ENCODE measurements at places on chromosomes 2 and 18.

DNA sequence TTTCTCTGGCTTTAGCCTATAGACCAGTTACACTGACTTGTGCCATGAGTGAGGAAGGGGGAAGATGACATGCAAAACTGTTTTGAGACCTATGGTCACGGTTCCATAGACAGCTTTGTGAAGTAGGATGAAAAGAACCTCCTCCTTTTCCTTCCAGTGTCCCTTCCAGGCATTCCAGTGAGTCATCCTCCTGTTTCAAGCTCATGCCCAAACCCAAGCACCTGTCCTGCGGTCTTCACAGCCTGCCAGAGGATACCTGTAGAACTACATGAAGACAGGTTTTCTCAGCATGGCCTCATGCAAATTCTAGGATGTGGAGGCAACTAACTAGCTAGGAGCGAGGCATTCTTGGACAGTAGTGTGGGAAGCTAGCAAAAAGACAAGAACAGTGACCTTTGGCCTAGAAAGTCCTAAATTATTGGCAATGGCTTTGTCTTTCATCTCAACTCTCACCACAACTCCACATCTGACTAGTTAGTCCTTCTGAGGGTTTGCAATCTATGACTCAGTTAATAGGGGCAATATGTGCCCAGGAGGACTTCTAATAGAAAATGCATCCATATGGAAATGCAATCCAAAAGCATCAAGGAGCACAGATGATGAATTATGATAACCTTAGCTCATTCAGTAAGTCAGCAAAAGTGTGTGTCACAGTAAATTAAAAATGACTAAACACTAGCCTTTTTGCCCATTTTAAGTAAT lies 154.7 kb downstream of the RBM43 start:
- DNase-seq = no peak

DNA sequence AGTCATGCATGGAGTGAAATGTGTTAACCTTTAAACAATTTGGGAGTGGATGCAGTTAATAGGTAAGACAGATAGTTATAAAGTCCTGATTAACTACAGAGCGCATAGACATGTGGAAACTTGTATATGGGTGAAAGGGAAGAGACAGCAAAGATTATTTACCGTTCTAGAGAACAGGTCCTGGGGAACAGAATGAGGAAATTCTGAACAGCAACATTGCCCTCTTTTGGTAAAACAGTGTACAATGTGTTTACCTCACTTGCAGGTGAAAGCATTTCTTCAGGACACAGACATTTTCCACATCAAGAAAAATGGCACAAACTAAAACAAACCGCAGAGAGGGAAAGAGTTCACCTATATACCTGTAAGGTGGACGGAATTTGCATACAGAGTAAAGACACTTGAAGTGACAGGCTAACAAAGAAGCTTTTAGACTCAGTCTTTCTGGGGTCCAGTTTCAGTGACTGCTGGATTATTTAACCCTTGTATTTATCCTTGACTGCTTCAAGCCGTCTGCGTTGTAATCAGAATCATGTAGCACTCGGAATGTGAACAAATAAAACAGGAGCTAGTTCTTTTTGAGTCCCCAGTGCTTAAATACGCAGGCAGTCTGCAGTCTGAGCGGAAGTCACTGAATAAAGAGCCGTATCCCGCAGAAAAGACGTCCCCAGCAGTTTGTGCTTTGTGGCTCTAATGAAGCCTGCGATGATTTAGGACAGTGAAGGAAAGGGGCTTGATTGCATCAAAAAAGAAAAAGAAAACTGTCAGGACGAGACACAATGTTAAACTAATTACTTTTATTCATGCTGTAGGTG lies 364.8 kb upstream of the GALNT5 start:
- DNase-seq = no peak

DNA sequence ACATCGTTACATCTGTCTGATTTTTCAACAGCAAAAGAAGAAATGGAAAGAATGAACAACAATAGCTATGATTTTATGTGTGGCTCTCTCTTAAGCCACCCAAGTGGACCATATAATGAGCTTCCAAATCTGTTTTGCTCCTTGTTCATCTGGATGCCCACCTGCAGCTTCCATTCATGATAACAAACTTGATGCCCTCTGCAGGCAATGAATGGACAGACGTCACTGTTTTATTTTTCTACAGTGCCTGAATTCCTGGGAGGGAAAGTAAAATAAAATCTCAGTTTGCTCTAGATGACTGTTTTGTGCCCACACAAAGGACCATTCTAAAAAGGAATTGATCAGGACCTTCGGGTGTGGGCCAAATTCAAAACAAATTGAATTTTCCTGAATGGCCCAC lies 5.0 kb downstream of the MREG start:
- no peak for DNase-seq

DNA sequence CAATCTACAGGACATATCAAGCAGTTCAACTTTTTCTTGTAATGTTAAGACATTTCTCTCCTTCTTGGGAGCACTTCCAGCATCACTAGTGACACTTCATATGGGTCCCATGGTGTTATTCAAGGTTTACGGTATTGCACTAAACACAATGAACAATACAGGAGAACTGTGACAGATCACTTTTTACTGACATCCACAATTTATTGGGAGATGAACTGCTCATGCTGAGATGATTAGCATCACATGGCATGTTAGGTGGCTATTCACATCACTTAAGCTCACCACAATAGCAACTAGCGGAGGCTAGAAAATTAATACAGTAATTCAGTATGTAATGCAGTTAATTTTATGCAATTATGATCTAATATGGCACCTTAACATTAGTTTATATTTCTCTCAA lies 264.4 kb downstream of the ERBB4 start:
- no peak for DNase-seq

DNA sequence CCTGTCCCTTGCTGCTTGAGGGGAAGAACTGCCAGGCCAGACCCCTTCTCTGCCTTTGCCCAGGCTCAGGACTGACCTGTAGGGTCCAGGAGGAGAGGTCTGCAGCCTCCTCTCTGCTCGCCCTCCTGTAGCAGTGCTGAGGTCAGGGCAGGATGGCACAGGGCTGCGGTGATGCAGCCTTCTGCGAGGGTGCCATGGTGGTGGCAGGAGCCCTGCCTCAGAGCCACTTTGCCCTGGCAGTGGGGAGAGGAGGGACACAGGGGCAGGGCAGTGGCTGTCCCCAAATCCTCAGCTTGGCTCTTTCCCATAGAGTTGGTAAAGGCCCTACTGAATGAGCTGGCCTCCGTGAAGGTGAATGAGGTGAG lies 884 bp downstream of the PROM2 start:
- DNase-seq = no peak

- no peak for DNase-seq
Measured at GRCh38 chr2:134146620-134147019, 107.3 kb upstream of the MGAT5 start.

DNA sequence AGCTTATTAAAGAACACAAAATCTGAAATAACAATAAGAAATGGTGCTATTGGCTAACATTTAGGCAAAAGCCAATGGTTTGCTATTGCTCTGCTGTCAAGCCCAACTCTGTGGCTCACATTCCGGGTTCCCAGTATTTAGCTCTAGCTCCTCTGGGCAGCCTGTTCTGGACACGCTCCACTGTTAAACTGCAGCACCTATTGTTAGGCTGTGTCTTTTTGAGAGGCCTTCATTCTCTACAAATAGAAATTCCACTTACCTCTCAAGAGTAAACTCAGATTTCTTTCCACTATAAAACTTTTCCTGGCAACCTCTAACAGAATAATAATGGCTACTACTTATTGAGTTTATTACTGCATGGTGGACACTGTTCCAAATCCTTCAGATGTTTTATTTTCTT lies 3.7 kb upstream of the KLHL14 start:
- DNase-seq = no peak

- DNase-seq = no peak
Measured at GRCh38 chr2:3037196-3038194, 340.1 kb downstream of the EIPR1 start.

- DNase-seq = no peak
Measured at GRCh38 chr2:171723716-171724683, 36.7 kb downstream of the DYNC1I2 start.

DNA sequence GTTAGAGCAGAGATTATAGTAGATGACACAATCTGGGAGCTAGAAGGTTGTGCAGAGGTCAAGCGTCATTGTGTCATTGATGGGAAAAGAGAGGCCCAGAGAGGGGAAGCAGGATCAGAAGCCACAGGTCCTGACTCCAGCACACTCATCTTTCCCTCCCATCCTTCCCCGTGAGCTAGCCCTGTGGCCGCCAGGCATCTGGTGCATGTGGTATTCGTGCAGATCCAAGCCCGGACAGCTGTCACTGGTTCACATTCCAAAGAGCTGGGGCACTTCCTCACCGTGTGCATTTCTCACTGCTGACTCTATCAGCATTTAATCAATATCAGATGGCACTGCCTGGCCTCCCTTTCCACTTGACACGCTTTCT lies 94.1 kb upstream of the THOC1 start:
- no peak for DNase-seq

DNA sequence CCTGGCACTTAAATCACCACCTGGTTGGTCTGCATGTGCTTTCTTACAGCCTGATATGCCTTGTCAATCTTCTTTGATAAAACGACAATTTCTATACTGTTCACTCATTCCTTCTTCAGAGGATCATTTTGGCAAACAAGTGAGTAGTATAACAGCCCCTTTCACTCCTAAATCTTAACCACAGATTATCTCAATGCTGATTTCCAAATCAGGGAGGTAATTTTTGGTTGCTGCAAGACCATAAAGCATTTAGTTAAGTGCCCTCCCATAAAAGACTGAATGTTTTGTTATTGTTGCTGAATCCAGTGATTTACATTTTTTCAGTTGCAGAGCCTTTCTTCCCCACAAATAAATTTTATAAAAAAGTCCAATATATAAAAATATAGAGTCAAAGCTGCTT lies 129.2 kb upstream of the CYP26B1 start:
- no peak for DNase-seq

DNA sequence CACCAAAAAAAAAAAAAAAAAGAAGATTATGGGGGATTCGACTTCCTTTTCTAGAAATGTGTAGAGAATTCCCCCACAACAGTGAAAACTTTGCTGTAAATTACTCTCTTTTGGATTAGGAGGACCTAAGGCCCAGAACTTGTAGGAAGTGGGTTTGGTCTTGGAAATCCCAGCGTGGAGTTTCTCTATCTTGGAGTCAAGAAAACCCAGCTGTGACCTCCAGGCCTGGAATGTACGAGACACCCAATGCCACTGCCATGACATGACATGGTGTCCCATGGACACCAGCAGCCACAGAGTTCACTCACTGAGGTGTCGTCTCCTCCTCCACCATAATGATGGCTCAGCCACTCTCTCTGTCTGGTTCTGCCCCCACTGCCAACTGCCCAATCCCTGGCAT lies 202.3 kb downstream of the ALPK2 start:
- no peak for DNase-seq

DNA sequence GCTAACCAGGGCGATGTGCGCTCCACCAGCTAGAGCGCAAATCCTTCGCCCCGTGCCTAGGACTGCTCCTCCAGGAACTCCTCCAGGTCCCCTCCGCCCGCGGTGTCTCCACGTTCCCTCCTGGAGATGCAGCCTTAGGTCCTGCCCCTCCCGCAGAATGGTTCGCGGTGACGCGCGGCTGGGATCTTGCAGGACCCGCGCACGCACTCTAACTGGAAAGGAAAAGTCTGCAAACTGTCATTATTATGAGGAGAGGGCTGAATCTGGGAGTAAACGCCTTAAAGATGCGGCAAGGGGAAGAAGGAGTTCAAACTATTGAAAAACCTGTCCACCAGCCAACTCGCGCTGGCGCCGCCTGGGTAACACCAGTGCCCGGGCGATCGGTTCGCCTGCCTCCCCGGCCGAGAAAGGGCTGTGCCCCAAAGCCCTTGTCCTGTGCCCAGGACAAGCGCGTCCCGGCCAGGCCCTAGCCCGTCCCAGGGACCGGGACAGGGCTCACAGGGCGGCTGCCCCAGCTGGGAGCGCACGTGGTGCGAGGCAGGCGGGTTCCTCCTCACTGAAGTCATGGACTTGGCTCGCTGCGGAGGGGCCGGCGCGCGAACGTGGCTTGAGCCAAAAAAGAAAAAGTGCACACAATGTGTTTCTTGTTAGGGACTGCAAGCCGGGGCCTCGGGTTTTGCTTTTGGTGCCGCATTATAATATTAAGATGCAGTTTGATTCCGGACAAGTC lies 5.5 kb upstream of the ID2 start:
- DNase-seq = no peak

DNA sequence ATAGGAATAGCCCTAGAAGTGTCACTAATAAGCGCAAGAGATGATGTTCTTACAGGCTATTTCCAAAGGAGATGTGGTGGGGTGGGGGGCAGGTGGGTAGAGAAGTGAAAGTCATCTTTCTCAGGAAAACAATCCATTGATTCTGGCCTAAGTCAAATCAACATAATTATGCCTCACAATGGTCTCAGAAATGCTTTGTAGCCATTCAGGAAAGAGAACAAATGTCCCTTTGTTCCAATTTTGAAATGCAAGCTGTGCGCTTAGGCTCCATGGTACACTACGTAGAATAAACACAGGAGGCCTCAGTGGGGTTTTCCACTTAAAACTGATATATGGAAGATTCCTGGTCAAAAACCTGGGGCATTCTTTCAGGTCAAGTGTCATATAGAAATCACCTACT lies 529.9 kb upstream of the KLHL29 start:
- DNase-seq = no peak

DNA sequence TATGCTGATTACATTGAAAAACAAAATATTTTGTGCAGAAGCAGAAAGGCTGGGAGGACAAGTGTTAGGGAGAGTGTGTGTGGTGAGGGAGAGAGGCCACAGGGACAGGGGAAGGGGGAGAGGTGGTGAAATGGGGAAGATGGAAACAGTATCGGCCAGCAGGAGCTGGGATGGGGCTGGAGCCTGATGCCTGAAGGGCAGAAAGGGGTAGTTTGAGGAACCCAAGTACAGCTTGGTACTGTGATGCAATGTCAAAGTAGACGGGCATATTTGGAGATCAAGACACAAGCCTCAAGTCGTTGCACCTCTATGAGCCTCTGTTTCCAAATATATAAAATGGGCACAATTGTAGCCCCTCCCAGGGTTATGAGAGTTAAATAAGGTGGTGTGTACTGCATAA lies 152.1 kb downstream of the LPIN1 start:
- no peak for DNase-seq

- DNase-seq = no peak
Measured at GRCh38 chr18:74734013-74734444, 136.4 kb downstream of the ZNF407 start.

- no peak for DNase-seq
Measured at GRCh38 chr18:23377669-23378301, 75.3 kb upstream of the RIOK3 start.

GRCh38 chr2:49780949-49781348 lies 626.6 kb upstream of the FSHR start:
- no peak for DNase-seq

GRCh38 chr2:53422979-53423378 lies 344.6 kb upstream of the CHAC2 start:
- no peak for DNase-seq

DNA sequence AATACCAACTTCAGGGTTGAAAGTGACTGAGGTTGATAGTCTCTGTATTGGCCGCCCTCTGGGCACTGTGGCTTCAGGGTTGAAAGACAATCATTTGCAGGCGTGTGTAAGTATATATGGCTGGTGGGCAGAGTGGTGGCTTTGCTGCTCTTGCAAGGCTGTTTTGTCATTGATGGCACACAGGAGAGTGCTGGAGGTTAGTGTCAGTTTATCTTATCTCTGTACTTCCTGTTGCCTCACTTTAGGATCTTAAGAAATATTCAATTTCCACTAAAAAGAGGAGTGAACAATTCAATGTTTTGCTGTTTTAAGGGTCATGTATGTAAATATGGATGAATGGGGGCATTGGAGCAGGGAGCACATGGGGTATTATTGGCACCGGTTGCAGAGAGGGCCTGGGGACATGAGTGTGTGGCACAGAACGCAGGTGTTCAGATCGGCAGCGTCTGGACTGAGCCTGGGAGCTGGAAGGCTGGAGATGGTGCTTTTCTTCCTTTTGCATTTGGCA lies 51.5 kb downstream of the NCK2 start:
- no peak for DNase-seq

Data from cortex of kidney (tissue), 1 donor.